ENCODE measurements at places on chromosomes 13 and 19. TPM values are rescaled to one million over a fixed set of nuclear protein-coding genes. Genes with fewer than 3 reads are reported as not detected.

The TMPRSS9 gene
- total RNA-seq = under 0.01 TPM

The ARL11 gene
- total RNA-seq = under 0.01 TPM

The PLIN4 gene
- total RNA-seq = not detected

The STAP2 gene
- total RNA-seq = 2.3 TPM

The ZNF136 gene
- 10.7 TPM for total RNA-seq

The LILRB3 gene
- total RNA-seq = not detected

The TPTE2 gene
- total RNA-seq = not detected

The CPAMD8 gene
- total RNA-seq = 0.19 TPM

The CCL25 gene
- total RNA-seq = not detected

The CALR gene
- 1,876 TPM for total RNA-seq

The ZNF587 gene
- 24.9 TPM for total RNA-seq

The SCN1B gene
- total RNA-seq = 1.3 TPM

The ZNF383 gene
- 4.0 TPM for total RNA-seq

The PRPF31 gene
- total RNA-seq = 79.0 TPM

The ACER1 gene
- total RNA-seq = not detected
